Esophagus mucosa (tissue), 1 donor: ENCODE measurements at places on chromosomes 11 and 22.

GRCh38 chr22:37196539-37197450, 8.7 kb upstream of the C1QTNF6 start:
- no peak for ATAC-seq

- ATAC-seq: no peak
Measured at GRCh38 chr11:115256397-115257197, 247.6 kb downstream of the CADM1 start.

DNA sequence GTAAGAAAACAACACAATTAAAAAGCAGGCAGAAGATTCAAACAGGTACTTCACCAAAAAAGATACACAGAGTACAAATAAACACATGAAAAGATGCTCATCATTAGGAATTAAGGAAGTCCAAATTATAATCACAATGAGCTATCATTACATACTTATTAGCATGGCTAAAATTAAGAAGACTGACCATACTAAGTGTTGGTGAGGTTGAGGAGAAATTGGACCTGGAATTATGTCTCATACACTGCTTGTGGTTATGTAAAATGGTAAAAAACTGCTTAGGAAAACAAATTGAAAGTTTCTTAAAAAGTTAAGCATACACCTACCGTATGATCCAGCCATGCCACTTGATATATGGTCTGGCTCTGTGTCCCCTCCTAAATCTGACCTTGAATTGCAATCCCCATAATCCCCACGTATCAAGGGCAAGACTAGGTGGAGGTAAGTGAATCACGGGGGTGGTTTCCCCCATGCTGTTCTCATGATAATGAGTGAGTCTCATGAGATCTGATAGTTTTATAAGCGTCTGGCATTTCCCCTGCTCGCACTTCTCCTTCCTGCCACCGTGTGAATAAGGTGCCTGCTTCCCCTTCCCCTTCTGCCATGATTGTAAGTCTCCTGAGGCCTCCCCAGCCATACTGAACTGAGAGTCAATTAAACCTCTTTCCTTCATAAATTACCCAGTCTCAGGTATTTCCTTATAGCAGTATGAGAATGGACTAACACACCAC, 4.8 kb downstream of the SAAL1 start:
- no peak for ATAC-seq

DNA sequence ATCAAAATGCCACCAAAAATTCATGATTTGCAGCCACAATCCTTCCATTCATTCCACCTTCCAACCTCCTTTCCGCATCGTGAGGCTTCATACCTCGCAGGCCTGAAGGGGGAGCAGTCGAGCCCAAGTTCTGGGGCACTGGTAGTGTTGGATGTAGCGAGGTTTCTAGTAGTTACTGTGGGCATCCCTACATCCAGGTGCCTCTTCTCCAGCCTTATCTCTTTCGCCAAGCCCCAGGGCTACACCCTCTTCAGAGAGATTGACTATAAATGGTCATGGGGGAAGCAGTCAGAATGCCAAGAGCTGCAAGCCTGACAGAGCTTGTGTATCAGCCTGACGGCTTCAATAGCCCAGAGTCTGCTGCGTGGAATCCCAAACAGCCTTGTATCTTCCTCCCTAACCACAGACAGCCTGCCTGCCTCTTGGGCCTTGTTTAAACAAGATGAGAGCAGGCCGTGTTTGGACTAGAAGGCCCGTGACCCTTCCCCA, 28.9 kb downstream of the CLMP start:
- peak; percentile 53 for ATAC-seq

DNA sequence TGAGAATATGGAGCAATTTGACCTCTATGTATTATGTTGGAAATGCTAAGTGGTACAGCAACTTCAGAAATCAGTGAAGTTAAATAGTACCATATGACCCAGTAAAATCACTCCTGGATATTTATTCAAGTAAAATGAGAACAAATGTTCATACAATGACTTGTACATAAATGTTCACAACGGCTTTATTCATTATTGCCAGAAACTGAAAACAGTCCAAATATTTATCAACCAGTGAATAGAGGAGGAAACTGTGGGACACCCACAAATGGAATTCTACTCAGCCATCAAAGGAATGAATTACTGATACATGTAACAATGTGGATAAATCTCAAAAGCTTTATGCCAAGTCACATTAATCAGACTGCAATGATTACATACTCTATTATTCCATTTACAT, 416.3 kb downstream of the AASDHPPT start:
- no peak for ATAC-seq

DNA sequence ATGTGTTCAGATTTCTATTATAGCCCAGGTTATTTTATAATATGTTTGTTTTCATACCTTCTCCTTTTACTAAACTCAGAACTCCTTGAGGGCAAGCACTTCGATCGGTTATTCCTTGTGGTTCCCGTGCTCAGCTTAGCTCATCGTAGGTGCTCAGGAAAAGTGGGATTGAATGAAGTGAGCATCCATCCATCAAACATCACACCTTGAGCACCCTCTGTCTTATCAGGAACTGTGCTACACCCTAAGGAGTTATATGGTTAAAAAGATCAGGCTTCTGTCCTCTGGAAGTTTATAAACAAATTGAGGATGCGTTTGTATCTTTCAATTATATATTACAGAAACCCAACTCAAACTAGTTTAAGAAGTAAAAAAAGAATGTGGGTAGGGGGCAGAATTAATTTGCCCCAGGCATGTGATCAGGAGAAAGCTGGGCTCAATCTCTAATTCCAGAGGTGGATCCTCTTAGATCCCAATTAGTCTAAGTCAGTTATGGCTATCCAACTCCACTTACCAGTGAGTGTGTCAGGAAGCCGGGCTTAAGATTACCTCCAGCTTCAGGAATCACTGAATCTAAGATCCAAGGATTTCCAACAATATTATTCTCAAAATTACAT, 59.9 kb upstream of the RRAS2 start:
- no peak for ATAC-seq

DNA sequence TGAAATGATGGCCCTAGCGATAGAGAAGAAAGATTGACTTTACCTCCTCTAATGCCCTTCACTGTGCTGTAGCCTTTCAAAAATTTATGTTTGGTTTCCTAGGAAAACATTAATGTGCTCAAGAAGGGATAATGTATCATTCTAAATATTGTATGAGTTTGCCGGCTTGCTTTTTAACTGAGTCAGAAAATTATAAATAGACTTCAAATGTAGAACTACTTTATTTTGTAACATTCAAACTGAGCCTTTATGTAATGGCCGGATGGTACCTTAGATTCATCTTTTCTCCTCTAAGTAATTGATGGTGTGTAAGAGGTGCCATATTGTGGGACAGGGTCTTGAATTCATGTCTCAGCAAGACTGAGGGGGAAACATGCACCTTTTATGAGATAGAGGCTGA, 57.7 kb downstream of the BID start:
- no peak for ATAC-seq

GRCh38 chr11:65493367-65494176, 5.3 kb upstream of the MALAT1 start:
- peak; percentile 69 for ATAC-seq

GRCh38 chr11:75836417-75836816, 21.4 kb downstream of the UVRAG start:
- no peak for ATAC-seq

DNA sequence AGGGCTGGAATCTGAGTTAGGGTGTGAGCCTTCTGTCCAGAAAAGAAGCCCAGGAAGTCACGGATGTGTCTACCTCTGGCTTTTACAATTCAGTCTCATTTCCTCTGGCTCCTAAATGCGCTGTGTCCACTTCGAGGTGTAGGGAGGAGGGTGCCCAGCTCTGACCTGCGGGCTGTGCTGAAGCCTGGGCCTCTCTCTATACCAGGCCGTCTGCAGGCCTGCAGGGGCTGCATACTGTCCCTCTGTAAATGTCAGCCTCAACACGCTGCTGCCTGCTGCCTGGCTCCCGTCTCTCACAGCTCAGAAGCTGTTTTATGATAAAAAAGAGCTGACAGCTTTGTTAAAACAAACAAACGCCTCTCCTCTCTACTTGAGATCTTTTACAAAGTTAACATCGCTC, 14.5 kb downstream of the ARVCF start:
- ATAC-seq: no peak

- ATAC-seq: no peak
Measured at GRCh38 chr11:1326435-1327063, 17.1 kb upstream of the TOLLIP start.

DNA sequence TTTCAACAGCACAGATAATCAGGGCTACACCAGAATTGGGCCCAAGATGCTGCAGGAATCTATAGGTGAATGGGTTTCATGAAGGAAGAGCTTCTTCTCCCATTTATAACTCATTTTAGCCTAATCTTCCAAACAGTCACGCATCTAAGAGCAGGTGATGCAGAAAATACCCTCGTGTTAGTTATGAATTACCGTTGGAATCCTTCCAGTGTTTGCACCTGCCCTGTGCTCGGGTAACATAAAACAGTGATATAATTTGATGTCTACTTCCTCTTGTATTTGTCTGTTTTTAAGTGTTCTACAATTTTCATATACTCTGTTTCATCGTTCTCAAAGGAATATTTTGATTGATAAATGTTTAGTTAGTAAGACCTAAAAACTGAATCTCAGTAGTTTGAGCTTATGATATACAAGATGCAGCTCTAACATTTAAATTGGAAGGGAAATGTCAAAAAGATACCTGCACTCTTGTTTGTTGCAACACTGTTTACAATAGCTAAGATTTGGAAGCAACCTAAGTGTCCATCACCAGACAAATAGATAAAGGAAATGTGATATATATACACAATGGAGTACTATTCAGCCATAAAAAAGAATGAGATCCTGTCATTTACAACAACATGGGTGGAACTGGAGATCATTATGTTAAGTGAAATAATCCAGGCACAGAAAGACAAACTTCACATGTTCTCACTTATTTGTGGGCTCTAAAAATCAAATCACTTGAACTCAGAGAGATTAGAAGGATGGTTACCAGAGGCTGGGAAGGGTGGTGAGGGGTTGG, 42.1 kb downstream of the PPARA start:
- no peak for ATAC-seq

DNA sequence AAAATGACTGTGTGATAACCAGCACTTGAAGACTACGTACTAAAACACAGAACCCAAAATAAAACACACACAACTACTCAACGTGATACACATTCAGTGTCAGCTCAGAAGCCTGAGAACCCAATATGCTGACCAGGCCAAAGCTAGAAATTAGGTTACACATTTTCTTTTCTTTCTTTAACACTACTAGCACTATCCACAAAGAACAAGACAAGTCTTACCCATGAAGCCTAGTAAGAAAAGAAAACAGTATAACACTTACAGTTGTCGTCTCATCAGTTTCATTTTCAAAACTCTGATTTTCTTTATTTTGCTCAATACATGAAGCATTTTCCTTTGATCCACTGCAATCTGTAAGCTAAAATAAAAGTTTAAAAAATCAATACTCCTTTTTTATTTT, 472.9 kb downstream of the DLG2 start:
- no peak for ATAC-seq

- ATAC-seq: no peak
Measured at GRCh38 chr11:132907651-132908413, 624.5 kb downstream of the OPCML start.

DNA sequence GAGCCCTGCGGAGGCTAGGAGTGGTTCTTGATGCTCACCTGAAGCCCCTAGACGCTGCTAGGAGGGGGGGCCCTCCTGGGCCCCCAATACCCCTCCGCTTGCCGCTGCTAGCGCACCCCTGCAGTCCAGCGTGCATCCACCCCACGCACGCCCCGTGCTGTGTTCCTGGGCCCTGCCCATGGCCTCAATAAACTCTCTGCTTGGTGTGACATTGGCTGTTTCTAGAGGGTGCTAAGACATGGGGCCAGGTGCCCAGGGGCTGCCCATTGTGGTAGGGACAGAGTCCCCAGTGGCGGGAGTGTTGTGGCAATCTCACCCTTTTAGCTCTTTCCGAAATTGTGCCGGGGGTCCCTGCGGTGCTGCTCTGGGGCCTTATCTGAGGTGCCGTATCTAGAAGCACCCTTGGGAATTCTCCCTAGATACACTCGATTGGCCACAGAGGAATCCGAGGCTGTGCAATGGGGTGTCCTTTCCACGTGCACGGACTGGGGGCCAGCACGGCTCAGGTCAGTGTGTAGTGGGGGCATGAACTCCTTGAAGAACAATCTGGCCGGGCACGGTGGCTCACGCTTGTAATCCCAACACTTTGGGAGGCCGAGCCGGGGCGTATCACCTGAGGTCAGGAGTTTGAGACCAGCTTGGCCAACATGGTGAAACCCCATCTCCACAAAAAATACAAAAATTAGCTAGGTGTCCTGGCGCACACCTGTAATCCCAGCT, 10.9 kb downstream of the MAPK8IP2 start:
- no peak for ATAC-seq

DNA sequence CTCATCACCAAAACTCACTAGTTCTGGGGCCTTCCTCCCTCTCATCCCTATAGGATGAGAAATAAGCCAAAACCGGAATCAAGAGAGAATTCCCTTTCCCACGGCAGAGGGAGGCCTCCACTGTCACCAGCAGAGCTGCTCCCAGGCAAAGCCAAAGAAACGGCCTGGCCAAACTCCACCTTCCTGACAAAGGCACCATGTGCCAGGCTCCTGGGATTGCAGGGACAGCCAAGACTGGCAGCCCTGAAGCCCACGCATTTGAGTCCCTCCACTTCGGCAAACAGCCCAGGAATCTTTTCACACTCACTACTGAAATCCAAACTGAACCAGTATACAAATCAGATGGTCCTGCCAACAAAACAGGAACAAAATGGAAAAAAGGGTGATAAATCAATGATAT, 6.1 kb downstream of the SMCO4 start:
- no peak for ATAC-seq

- ATAC-seq: no peak
Measured at GRCh38 chr11:88534185-88534584, 196.6 kb upstream of the CTSC start.

GRCh38 chr11:75041263-75041662, 52.5 kb downstream of the NEU3 start:
- ATAC-seq: no peak

- ATAC-seq: no peak
Measured at GRCh38 chr22:49903322-49904039, 14.8 kb downstream of the ALG12 start.

DNA sequence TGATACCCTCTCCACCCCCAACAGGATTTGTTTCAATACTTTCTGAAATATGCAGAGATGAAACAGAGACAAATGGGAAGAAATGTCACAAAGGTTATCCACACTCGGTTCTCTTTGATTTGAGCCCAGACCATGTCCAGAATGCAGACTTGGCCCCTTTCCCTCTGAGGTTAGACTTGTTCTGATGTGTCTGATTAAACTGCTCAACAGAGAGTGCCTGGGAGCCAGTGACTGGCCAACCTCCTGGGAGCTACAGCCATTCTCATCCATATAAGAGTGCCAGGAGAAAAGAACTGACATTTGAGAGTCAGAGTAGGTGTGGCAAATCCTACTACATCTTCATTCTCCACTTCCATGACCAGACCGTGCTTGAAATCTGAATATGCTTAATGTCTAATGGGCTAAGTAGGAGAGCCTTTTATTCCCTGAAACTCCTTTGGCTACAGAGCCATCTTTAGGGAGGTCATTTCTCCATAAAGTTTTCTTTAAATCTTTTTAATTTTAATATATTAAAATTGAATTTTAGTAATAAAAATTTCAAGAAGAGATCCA, 201.4 kb downstream of the BLID start:
- no peak for ATAC-seq
